ENCODE measurements at places on chromosomes 7 and 10.

DNA sequence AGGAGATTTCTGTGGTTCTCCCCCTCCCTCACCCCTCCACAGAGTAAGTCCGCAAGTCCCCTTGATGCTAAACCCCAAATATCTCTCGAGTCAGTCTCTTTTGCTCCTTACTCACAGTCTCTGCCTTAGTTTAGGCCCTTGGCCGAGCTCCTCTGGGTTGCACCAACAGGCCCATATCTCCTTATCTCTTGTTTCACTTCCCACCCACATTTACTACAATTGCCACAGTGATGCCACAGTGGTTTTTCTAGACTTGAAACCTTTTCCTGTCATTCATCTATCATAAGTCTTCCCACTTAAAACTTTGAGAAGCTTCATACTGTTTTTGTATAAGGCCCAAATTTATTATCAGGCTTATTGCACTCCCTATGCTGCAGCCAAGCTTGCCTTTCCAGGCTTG, 23.4 kb upstream of the NME8 start:
- DNase-seq, result no peak

- peak; percentile 59 for DNase-seq
Measured at GRCh38 chr7:26199301-26200037, 1.1 kb downstream of the HNRNPA2B1 start.

GRCh38 chr10:85642421-85643170, 724.0 kb downstream of the GRID1 start:
- DNase-seq, result no peak

GRCh38 chr7:100719523-100720278, 567 bp upstream of the EPO start:
- DNase-seq, result no peak

DNA sequence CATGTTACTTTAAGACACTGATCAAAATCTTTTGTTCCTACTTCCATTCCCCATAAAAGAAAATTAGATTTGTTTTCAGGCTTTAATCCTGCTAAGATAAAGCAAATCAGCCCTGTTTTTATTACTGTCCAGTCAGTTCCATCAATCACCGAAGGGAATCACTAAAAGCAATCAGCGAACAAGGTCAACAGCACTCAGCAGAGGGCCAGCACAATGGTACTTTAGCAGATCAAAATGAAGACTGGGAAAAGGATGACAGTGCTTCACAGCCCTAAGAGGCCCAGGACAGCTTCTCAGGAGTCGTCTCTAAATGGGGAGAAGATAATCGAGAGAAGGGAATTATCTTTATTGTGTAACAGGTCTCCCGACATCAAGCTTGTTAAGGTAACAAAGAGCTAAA, 32.7 kb downstream of the SEM1 start:
- no peak for DNase-seq

DNA sequence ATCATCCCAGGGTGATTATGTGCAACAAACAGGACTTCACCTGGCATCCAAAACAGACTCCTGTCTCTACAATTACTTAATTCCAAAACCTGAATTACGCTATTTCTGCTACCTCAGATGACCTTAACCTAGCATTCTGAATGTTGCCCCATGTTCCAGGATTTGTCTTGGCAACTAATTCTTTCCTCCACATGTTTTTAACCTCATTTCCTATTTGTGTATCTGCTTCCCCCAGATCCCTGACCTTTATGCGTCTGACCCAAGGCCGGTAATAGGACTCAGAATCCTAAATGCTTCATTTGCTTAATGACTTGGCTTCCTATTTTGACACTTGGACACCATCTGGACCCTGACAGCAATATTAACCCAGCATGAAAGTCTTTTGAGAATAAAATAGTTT, 8.7 kb upstream of the ING3 start:
- DNase-seq, result no peak

DNA sequence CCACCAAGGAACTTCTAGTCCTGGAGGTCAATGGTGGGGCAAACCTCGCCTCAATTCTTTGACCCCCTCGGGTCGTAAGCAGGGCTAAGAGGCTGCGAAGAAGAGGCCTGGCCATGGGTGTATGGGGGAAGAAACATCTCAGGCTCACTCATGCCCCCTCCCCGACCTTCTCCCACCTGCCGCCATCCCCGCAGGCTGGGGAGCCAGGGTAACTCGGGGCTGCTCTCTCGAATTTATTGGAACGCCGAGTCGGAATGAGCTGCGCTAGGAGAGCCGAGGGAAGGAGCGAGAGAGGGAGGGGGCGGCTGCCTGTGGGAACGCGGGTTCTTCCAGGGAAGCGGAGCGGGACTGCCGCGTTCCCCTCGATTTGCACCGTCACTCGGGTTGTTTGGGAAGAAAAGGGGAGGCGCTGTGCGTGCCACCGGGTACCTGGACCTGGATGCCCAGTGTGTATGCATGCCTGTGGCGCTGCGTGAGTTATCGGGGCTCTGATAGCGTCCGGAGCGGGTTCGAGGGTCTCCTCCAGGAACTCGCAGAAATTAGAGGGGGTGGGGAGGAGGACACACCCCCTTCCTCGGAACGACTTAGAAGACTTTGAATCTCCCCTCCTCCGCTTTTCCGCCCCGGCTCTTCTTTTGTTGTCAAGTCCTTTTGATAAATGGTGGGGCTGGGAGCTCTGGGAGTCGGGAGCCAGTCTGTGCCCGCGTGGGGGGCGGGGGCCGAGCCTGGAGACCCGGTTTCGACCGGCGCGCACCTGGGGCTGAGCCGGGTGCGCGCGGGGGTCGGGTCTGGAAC, 1.8 kb upstream of the ZNF503 start:
- DNase-seq, result no peak

- no peak for DNase-seq
Measured at GRCh38 chr10:99569961-99570360, 37.2 kb downstream of the NKX2-3 start.

DNA sequence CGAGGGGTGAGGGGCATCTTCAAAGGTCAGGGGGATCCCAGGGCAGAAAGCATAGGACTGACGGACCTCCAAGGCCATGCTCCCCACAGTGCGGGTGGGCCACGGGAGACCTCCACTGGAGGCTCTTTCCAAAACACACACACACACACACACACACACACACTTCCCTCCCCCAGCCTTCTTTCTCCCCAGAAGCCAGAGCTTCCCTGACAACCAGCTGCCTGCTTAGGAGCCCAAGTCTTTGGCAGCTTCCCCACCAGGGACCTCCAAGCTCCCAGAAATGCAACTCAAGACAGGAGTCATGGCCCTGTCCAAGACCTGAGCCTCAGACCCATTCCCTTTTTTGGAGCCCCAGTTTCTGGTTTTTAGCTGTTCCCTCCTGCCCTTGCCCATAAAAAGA, 710 bp upstream of the C10orf105 start:
- DNase-seq, result no peak

- no peak for DNase-seq
Measured at GRCh38 chr10:54009672-54010071, 791.4 kb downstream of the PCDH15 start.

- DNase-seq, result no peak
Measured at GRCh38 chr7:14048889-14049288, 59.4 kb upstream of the ETV1 start.

- no peak for DNase-seq
Measured at GRCh38 chr10:591646-592045, 97.8 kb downstream of the DIP2C start.

DNA sequence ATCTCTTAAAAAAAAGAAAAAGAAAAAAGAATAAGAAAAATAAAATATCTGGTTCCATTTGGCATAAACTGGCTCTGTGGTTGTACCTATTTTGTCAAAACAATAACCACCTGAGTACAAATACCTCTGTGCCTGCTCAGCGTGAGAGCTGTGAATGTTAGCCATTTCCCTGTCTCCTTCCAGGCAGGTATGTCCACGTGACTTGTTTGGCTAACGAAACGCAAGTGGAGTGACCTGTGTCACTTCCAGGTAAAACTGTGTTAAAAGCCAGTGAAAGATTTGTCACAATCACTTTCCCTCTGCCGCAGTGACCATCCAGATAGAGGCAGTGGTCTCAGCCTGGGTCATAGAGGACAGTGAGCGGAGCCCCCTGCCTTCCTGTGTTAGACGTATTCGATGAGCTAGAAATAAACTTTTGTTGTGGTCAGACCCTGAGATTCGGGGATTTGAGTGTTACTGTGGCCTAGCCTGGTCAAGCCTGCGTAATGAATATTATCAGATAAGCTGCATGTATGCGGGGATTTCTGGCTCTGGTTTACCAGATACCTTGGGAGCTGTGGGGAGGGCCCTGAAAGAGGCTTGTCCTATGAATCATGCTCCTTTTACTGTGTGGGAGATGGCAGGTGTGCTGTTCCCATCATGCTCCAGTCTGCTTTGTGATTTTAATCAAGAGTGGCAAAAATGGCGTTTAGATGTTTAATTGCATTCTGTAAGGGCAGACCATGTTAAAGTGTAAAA, 3.8 kb downstream of the PTER start:
- no peak for DNase-seq

GRCh38 chr7:36119005-36119706, 33.9 kb upstream of the EEPD1 start:
- no peak for DNase-seq

DNA sequence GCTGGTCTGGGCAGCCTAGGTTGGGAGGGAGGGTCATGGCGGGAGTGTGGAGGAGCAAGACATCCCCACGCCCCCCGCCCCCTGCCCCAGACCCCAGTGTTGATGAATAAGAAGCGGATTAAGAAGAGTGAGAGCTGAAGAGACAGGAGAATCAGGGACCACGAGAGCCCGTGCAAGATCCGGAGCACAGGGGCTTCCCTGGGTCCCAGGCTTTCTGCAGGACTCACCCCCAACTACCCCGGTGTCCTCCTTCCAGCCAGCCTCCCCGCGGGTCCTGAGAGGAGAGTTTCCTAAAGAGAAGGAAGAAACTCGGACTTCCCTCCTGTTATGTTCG, 20.1 kb downstream of the GHRHR start:
- no peak for DNase-seq
